ENCODE measurements at places on chromosomes 4 and X. TPM values are rescaled to one million over a fixed set of nuclear protein-coding genes. Genes with fewer than 3 reads are reported as not detected.

EGFL6 gene
- total RNA-seq, result not detected

MGST2 gene
- 39.0 TPM for total RNA-seq

MAGEA10 gene
- not detected for total RNA-seq

GRCh38 chr4:41294445-41295062, 37.8 kb downstream of the UCHL1 start:
- H3K27me3 ChIP-seq, result no peaks in the 10 kb centered on the region
- H3K4me1 ChIP-seq, result no peaks in the 10 kb centered on the region
- no peak overlapping the region for H3K27ac ChIP-seq
- no peak overlapping the region for H3K4me3 ChIP-seq

DNA sequence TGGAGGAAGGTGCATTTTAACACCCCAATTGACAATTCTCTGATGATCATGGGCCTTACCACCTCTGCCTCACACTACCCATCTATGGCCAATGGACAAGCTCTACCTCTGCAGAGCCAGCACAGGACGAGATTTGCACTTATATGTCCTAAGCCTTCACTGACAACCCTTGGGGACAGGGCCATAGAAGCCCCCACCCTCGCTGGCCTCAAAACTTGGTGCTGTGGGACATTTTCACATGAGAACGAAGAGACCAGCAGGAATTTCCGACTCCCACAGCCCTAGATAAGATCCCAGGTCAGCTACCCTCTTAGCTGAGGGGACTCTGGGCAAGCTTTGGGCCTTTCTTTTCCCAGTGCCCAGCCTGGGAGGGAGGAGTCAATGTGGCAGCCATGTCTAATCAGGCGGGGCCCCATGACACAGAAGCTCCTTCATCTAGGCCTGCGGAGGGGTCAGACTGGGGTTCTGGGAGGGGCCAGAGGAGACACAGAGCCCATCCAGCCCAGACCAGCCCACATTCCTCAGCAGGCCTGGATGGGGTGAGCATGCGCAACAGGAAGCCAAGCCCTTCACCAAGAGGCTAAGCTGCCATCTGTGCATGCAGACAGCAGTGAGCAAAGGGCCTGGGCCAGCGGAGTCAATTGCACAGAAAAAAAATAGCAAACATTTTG, 12.1 kb downstream of the PJA1 start:
- H3K36me3 ChIP-seq, result no peaks in the 10 kb centered on the region
- H3K27me3 ChIP-seq, result no peaks in the 10 kb centered on the region
- no peak overlapping the region for H3K4me3 ChIP-seq
- DNase-seq, result no peak

- peaks cover 89% of the 10 kb centered on the region for H3K27me3 ChIP-seq
- H3K4me3 ChIP-seq, result no peak overlapping the region
- no peak for DNase-seq
- H3K4me1 ChIP-seq, result no peaks in the 10 kb centered on the region
- H3K27ac ChIP-seq, result no peak overlapping the region
Observed at GRCh38 chr4:8856835-8857621, 14.6 kb downstream of the HMX1 start.

DNA sequence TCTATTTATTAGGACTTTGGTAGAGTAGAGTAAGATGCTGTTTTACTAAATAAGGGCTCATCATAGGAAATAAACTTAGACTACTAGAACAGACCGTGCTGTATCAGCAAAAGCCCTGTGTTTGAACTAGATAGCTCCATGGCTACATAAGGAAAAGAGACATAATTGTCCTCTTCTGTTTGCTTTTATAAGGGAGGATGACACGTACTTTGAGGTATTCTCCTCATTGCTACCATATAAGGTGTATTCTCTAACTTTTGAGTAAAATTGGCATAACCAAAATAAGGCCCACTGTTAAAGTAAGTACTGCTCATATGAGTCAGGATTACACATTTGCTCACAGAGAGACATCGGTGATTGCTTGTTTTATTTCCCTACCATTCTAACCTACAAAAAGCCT, 64.3 kb downstream of the PDLIM5 start:
- H3K27ac ChIP-seq, result peak overlapping the region; percentile 89
- peak; percentile 79 for DNase-seq
- H3K4me3 ChIP-seq, result no peak overlapping the region
- peaks cover 3% of the 10 kb centered on the region for H3K36me3 ChIP-seq
- H3K27me3 ChIP-seq, result no peaks in the 10 kb centered on the region

DNA sequence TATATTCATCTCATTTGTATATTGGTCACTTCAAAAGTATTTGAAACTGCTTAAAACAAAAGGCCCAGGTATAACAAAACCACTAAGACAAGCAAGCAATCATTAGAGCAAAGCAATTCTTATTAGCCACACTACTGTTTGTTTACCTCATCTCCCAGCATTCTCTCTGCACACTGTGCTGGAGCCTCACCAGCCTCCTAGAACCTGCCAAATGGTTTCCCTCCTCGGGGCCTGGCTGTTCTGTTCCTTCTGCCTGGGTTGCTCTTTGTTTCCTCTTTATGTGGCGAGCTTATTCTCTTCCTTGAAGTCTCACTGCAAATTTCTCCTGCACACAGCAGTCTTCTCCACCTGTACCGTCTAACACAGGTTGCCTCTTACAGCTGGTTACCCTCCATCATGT, 67.5 kb upstream of the MND1 start:
- H3K27me3 ChIP-seq, result no peaks in the 10 kb centered on the region
- no peak overlapping the region for H3K27ac ChIP-seq
- H3K4me3 ChIP-seq, result no peak overlapping the region
- no peaks in the 10 kb centered on the region for H3K4me1 ChIP-seq
- no peaks in the 10 kb centered on the region for H3K36me3 ChIP-seq

Measured in PC-3 (cell line).